Endothelial cell of umbilical vein (primary cell): ENCODE measurements at places on chromosomes 1 and 21. TPM values are rescaled to one million over a fixed set of nuclear protein-coding genes. Genes with fewer than 3 reads are reported as not detected.

The AZIN2 gene
- 1.3 and 1.4 TPM in 2 replicates for polyA plus RNA-seq

The OR6N1 gene
- not detected in 2 replicates for polyA plus RNA-seq

DNA sequence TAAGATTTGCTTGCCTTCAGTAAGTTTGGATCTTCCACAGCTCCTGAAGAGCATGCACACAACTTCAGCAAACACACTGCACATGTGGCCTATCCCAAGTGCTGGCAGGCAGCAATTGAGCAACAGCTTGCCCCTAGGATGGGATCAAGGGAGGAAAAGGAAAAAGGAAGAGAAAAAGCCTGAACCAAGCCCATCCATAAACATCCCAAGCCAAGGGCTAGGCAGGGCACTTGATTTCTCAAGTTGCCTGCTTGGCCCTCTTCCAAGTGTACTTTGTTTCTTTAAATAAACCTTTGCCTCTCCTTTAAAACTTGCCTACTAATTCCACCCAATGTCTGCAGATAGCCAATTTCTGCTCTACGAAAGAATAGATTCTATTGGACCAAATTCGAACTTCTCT lies 49.0 kb upstream of the OLFM3 start:
- DNase-seq = no peak

- DNase-seq = no peak
These were observed 1.5 kb downstream of the TMEM201 start for GRCh38 chr1:9590201-9590600.

DNA sequence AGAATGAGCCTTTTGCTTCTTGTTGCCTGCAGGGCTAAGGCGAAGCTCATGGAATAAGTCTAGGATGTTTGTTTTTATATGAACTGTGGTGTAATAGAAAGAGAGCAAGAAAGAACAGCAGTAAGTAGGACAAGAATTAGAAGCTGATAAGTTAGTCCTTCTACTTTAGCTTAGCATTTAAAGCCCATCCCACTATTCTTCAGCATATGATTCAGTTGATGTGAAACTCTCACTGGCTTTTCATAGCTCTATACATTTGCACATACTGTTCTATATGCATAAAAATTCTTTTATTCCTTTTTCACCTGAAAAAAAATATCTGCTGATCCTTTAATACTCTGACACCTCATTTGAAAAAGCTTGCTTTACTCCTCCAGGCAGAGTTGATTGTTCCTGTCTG lies 712.0 kb downstream of the USP25 start:
- DNase-seq = no peak

- DNase-seq = no peak
These were observed 295.9 kb downstream of the RGS7 start for GRCh38 chr1:241061062-241061461.

The EIF4G3 gene
- 40.7 and 44.4 TPM in 2 replicates for polyA plus RNA-seq
